ENCODE measurements at places on chromosomes 6 and 20.

- DNase-seq, result no peak
Measured at GRCh38 chr6:137145421-137145820, 28.0 kb downstream of the IL22RA2 start.

DNA sequence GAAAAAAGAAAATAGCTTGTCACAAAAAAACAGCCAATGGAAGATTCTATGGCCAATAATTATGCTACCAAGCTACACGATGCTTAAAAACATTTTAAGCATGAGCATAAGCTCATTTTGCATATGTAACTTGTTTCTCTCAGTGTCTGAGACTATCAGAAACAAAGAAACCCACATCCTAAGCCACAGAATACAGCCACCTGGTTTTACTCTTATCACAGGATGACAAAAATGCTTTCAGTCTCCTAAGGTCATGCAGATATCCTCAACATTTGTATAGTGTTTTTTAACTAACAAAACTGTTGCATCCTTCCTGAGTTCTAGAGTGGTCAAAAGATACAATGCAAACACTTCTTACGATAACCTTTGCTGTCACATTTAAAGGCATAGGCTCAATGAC is 172.1 kb upstream of the RUNX2 start:
- DNase-seq, result no peak

DNA sequence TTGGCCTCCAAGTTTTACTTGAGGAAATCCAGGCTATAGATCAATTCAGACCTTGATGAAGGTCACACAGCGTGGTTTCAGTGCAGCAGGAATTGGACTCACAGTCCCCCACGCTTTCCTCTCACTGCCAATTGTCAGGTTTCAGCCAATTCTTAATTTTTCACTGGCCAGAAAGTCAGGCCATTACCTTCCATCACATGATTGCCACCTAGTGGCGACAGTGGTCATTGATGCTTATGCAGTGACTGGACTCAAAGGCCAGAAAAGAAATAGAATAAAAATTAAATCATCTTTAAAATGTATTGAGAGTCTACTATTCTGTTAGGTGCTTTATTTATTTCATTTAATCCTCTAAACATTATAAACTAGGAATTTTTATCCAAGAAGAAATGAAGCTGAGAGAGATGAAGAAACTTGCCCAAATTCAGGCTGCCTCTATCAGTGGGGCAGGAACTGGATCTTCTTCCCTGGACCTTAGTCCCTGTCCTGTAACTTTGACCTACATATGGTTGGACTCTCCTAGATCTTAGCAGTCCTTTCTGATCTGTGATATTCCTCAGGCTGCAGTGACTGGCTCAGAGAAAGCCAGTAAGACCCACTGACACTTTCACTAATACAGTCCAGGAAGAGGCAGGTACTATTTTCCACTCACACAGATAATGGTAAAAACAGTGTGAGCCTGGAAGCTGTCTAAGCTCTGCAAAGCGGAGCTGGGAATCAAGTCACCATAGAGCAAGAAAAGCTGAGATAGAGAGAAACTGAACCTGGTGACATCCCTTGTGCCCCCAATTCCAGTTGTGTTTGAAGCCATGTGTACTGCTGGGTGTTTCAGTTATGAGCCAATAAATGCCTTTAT is 133.3 kb downstream of the ELOVL4 start:
- DNase-seq, result peak; percentile 79

GRCh38 chr6:82419859-82420258 is 56.2 kb downstream of the TPBG start:
- DNase-seq, result no peak

DNA sequence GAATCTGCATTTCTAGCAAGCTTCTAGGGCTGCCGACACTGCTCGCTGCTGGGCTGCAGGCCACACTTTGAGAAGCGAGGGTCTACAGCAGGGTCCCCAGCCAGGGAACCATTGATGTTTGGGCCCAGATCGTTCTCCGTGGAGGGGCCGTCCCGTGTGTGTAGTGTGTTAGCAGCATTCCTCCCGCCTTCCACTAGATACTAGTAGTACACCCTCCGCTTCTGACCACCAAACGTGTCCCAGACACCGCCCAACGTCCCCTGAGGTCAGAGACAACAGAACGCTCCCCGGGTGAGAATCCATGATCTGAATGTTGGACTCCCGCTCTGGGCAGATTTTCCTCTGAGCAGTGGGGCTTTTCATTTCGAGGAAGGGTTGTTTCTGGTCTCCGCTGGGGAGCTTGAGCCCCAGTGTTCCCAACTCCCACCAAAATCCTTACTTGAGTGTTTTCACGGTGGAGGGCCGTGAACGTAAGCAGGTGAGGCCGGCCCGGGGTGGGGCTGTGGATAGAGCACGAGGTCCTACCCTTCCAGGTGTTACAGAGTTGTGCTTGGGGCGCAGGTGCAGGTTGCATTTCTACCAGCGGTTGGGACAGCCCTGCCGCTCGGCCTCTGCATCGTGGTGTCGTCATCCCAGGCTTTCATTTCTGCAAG is 124.6 kb downstream of the SYCP2 start:
- no peak for DNase-seq

DNA sequence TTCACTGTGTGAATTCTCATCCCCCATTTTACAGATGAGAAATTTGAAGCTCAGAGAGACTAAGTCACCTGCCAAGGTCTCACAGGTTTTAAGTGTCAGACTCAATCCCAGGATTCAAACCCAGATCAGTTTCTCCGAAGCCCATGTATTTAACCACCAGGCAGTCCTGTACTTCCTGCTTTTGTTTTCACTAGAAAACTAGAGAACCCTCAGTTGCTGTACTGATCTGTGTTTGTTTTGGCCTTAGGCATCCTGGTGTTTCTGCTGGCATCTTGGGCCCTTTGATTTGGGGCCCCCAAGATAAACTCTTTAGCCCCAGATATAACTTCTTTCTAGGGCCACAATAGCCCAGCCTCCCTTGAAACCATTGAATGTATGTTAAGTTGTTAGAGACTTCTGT is 36.5 kb downstream of the PPP1R16B start:
- DNase-seq, result no peak

DNA sequence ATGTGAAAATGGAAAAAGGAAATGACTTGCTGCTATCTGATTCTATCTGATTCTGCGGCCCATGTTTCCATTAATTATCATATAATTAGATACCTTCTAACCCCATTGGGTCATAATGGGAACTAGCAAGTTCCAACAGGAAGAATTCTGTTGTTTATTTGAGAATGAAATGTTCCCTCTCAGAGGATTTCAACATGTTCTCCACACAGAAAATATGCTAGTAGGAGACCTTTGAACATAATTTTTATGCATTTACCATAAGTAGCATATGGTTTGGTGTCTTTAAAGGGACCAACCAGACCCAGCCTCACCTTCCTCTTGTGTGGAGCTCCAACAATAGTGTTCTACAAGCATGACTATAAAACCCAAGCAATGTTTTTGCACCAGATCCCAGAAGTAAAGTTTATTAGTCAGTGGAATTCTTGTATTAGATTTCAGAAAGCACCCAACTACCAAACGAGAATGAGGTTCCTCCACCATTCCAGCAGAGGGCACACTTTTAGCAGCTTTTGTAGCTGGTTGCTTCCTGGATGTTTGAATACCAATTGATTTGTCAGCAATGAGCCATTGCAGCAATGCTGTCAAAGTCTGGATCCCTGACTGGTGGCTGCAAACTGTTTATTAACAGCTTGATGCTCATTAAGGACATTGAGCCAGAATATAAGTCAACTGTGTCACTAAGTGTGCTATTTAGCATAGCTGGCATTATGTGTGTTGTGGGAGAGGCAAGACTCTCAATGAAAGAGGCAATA is 143.6 kb upstream of the GJE1 start:
- DNase-seq, result peak; percentile 27

GRCh38 chr6:52065621-52066020 is 21.8 kb downstream of the PKHD1 start:
- no peak for DNase-seq

GRCh38 chr6:835476-836160 is 142.7 kb upstream of the EXOC2 start:
- no peak for DNase-seq

- DNase-seq, result no peak
Measured at GRCh38 chr6:167668019-167668753, 158.5 kb upstream of the AFDN start.

DNA sequence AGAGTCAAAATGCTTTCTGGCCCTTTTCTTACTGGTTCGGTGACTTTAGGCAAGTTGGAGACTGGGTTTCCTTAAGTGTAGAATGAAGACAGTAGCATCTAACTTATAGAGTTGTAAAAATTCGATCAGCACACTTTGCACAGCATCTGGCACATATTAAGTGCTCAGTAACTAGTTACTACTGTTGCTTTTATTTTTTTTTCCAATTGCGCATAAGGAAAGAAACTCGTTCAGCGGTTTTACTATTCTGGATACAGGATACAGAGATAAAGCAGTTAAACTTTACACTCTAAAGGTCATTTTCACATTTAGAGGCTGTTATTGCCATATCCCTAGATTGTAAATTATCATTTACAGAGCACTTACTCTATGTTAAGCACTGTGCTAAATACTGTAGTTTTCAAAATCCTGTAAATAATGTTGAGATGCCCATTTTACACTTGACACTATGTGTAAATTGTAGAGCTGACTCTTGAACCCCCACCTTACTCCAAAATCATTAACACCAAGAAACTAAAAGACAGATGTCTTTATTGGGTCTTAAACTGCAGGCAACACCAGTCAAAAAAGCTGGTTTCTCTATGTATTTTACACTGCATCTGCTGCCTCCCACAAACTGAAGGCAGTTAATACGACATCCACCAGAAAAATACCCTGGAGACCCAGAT is 886 bp downstream of the ROMO1 start:
- DNase-seq, result no peak

- peak; percentile 62 for DNase-seq
Measured at GRCh38 chr6:31203345-31203979, 33.0 kb upstream of the POU5F1 start.

DNA sequence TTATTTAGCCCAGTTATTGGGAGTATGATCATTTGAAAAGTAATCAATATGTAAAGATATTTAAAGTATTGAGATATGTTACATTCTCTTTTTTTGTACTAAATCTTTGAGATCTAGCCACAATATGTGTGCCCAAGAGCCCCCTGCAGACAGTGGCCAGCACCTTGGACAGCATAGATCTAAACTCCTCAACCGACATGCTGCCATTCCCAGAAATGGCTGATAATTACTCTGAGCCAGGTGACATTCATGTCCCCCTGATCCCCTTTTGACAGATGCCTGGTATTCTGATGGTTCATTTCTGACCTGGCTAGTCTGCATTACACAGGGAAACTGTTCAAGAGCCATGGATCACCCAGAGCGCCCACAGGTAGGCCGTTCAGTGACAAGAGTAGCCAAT is 177.1 kb downstream of the ZDHHC14 start:
- no peak for DNase-seq

DNA sequence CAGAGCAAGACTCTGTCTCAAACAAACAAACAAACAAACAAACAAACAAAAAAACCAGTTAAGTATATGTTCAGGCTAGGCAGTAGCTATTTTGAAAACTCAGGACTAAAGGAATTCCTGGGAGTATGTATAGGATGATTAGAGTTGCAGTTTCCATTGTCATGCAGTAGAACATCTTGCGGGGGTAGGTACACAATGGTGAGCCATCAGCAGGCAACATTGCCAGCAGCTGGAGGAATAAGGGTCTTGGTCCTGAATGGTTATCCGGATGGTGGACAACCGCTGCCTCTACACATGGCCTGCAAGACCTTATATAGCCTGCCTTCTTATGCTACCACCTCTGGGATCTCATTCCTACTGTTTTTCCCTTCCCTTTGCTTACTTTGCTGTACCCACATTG is 297.5 kb downstream of the SOX4 start:
- no peak for DNase-seq

GRCh38 chr6:136113736-136114173 is 136.4 kb downstream of the MTFR2 start:
- no peak for DNase-seq

DNA sequence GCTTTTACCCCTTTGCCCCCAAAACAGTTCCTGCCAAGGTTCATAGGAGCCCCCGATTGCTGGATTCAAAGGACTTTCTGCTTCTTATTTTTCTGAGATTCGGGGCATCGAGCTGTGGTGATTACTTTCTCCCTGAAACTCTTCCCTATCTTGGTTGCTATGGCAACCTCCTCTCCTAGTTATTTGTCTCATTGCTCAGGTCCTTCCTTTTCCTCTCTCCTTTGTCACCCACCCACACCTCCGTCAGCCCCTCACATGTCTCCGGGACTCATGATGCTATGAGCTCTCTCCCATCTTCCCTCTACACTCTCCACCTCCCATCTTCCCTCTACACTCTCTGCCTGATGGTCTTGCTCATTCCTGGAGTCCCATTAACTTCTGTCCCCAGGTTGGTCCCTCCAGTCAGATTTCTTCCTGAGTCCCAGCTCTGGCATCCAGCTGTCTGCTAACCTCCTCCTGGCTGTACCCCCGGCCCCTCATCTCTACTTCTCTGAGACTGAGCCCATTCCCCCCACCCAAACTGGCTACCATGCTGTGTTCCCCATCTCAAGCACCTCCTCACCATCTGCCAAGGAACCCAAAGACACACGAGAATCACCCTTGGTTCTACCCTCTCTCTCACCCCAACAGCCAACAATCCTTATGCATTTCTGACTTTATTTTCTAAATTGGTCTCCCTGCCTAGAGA is 30.2 kb upstream of the NNAT start:
- no peak for DNase-seq

DNA sequence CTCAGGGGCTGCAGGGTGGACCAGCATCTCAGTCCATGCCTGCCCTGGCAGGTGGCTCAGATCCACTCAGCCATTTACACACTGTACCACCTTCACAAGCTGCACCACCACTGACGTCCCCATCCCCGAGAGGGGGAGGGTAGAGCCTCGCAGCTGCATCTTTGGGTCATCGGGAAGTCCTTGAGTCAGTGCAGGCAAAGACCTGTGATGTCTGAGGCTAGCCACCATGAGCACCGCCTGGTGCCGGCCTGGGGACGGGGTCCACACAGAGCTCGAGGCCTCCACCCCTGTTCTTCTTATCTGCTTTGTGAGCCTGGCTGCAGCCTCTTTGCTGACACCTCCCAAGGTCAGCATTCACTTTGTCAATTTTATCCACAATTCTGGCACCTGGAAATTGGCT is 141.4 kb downstream of the PHACTR3 start:
- DNase-seq, result no peak

DNA sequence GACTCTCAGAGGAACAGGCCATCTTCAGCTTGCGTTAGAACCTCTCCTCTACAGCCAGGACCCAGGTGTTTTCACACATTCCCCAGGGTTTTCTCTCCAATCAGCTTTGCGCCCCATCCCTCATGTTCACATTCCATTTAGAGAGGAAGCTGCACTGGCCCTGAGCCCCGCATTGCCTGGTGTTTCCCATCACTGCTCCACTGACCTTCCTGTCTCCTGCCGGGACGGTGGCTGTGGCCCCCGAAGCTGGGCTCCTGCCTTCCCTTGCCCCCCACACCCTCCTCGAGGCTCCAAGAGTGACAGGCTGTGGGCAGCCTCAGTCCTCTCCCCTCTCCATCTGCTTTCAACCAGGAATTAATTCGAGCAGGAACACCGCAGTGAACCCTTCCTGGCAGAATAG is 357.3 kb downstream of the THBS2 start:
- no peak for DNase-seq

- DNase-seq, result no peak
Measured at GRCh38 chr6:106380407-106380806, 19.9 kb downstream of the CRYBG1 start.

GRCh38 chr6:38508894-38509293 is 130.8 kb downstream of the BTBD9 start:
- no peak for DNase-seq
